ENCODE measurements at places on chromosomes 3 and 15. TPM values are rescaled to one million over a fixed set of nuclear protein-coding genes. Genes with fewer than 3 reads are reported as not detected.

GRCh38 chr3:191296041-191296541, 33.1 kb upstream of the CCDC50 start:
- no peak overlapping the region for H3K4me3 ChIP-seq
- no peak overlapping the region for H3K27ac ChIP-seq
- no peaks in the 10 kb centered on the region for H3K4me1 ChIP-seq
- no peaks in the 10 kb centered on the region for H3K27me3 ChIP-seq

DNA sequence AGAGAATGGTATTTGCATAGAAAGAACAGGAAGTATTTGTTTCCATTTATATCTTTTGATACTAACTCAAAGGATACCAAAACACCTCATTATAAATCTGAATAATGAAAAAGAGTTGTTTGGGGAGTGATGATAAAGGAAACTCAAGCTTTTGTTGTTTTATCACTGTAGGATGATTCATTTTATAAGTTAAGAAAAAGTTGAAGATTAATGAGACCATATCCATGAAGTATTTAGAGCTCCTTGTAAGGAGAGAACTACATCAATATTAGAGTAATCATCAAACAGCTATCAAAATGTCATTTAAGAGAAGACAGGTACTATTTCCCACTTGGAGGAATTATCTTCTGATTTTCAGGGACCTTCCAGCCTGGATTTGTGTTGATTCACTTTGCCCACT, 92.5 kb downstream of the EPHB1 start:
- no peaks in the 10 kb centered on the region for H3K36me3 ChIP-seq
- no peaks in the 10 kb centered on the region for H3K4me1 ChIP-seq
- no peak for DNase-seq
- no peak overlapping the region for H3K4me3 ChIP-seq
- H3K27ac ChIP-seq: no peak overlapping the region

GRCh38 chr3:188240189-188240981, 86.4 kb downstream of the LPP start:
- peaks cover 16% of the 10 kb centered on the region for H3K4me1 ChIP-seq
- peak overlapping the region; percentile 73 for H3K27ac ChIP-seq
- no peaks in the 10 kb centered on the region for H3K27me3 ChIP-seq
- H3K4me3 ChIP-seq: no peak overlapping the region
- no peak for DNase-seq

GRCh38 chr3:177498037-177498857, 301.0 kb upstream of the TBL1XR1 start:
- H3K4me1 ChIP-seq: no peaks in the 10 kb centered on the region
- no peak overlapping the region for H3K4me3 ChIP-seq
- no peaks in the 10 kb centered on the region for H3K27me3 ChIP-seq
- H3K36me3 ChIP-seq: no peaks in the 10 kb centered on the region
- DNase-seq: no peak

GRCh38 chr3:192863091-192863420, 54.6 kb downstream of the MB21D2 start:
- H3K4me1 ChIP-seq: peaks cover 25% of the 10 kb centered on the region
- H3K4me3 ChIP-seq: no peak overlapping the region
- no peak overlapping the region for H3K27ac ChIP-seq
- no peak for DNase-seq

DNA sequence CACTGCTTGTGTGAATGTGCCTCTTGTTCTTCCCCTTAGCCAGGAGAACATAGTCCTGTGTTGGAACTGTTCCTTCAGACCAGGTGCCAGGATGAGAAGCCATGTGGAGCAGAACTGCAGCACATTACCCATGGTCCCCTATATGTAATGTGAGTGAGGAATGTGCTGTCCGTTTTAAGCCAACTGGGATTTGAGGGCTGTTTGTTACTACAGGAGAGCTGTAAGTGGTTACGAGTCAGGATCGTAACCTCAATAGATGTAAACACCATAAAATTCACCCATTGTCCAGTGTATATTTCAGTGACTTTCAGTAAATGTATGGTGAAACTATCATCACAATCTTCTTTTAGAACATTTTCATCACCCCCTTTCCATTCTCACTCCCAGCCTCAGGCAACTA, 10.1 kb upstream of the SCAP start:
- H3K4me3 ChIP-seq: no peak overlapping the region
- no peaks in the 10 kb centered on the region for H3K27me3 ChIP-seq
- no peak overlapping the region for H3K27ac ChIP-seq
- DNase-seq: no peak

- H3K36me3 ChIP-seq: no peaks in the 10 kb centered on the region
- H3K4me1 ChIP-seq: no peaks in the 10 kb centered on the region
- no peak overlapping the region for H3K27ac ChIP-seq
- DNase-seq: no peak
- no peaks in the 10 kb centered on the region for H3K27me3 ChIP-seq
- H3K4me3 ChIP-seq: no peak overlapping the region
Measured at GRCh38 chr3:48320996-48321395, 12.5 kb downstream of the SPINK8 start.

DNA sequence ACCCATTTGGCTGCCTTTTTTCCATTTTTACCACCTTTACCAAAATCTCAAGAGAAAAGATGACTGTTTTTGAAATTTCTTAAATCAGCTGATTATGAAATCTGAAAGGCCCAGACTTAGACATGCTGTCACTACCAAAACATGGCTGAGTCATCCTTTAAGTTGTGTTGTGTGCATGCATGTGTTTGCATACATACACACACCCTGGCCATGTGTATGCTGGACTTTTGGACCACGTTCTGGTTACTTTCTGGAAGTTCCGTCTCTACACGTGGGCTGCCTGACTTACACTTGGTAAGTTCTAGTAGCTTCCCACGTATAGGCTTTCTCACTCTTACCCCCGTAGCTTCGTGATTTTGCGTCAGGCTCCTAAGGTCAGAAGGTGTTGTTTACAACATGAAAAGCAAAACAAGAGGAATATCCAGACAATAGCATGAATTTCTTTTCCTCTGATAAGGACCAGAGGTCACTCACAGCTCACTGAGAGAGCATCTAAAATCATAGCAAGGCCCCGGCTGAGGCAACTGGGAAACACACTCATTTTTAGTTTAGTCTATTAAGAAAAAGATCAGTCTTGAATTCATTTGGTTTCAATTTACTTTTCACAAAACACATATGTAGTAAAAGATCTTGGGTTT, 62.4 kb downstream of the COL8A1 start:
- no peaks in the 10 kb centered on the region for H3K27me3 ChIP-seq
- H3K36me3 ChIP-seq: no peaks in the 10 kb centered on the region
- no peak for DNase-seq
- peaks cover 11% of the 10 kb centered on the region for H3K4me1 ChIP-seq

DNA sequence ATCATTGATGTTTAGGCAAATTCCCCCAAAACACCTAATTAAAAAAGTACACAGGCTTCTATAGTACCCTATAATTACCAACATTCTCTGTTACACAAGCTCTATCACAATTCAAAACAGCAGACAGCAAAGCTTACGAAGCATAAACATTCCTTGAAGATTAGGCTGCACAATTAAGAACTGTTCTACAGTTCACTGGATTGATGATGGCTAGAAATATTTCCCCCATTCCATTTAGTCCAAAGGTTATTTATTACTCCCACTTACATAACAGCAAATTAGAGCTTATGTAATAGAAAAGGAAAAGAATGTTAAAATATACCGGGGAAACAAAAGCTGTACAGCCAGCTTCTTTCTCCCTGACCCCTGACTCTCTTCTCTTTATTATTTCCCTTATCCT, 49.3 kb downstream of the UACA start:
- peak overlapping the region; percentile 1 for H3K4me3 ChIP-seq
- no peak overlapping the region for H3K27ac ChIP-seq
- H3K36me3 ChIP-seq: no peaks in the 10 kb centered on the region
- H3K4me1 ChIP-seq: peaks cover 59% of the 10 kb centered on the region
- no peaks in the 10 kb centered on the region for H3K27me3 ChIP-seq

DNA sequence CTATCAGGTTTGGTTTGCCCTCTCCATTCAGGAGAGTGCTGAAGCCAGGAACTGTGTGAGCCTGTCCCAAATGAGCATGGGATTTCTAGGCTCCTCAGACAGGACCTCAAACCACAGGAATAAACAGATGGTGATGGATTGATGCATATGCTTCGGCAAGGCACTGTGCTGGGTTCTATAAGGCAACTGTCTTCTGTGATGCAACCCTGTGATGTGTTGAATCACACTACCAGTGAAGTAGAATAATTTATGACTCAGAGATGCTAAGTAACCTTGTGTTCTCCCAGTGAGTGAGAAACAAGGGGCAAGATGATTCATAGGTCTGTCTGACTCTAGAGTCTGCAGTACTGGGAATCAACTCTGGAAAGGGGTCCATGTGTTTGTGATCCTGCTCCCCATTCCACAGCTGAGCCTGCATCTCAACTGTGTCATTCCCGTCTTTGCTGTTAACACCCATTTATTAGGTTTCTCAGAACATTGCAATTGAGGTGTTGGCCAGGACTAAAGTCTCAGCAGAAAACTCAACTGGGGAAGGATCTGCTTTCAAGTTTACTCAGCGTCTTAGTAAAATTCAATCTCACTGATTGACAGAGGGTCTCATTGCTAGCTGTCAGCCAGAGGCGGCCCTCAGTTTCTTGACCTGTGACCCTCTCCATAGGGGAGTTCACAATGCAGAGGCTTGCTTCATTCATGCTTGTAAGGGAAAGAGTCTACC, 510.1 kb upstream of the CFAP20DC start:
- no peak overlapping the region for H3K27ac ChIP-seq
- H3K4me3 ChIP-seq: no peak overlapping the region
- no peaks in the 10 kb centered on the region for H3K27me3 ChIP-seq
- H3K36me3 ChIP-seq: no peaks in the 10 kb centered on the region
- no peaks in the 10 kb centered on the region for H3K4me1 ChIP-seq

DNA sequence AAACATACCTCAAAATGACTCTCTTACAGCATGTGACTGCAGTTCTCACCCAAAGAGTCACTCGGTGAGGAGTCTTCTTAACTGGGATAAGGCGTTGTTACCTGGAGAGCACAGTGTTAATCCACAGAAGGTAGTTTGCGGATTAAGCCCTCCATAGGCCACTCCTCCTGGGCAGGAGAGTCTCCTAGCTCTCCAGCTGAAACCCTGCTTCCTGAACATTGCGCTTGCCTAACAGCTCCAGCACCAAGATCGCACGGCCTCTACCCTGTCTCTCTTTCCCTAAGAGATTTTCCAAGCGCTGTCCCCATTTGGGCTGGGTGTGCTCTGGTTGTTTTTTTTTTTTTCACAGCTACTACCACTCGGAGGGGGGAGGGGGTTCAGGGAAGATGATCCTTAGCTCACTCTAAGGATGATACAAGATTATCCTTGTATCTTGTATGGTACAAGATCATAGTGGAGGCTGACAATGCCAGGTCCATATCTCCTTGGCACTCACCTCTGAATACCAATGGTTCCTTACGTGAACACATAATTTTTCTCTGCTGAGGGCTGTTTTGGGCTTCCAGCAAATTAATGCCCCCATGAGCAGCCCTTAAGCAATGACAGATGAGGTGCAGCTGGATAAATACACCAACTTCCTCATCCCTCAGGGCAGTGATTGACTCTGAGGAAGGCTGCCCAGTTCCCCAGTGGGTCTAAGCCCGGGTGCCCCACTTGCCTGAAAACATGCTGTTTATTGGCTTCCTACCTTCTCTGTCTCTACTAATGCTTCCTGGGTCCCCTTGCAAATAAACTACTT, 185.2 kb upstream of the TSC22D2 start:
- no peak for DNase-seq
- no peaks in the 10 kb centered on the region for H3K36me3 ChIP-seq
- H3K27me3 ChIP-seq: no peaks in the 10 kb centered on the region
- no peak overlapping the region for H3K27ac ChIP-seq

DNA sequence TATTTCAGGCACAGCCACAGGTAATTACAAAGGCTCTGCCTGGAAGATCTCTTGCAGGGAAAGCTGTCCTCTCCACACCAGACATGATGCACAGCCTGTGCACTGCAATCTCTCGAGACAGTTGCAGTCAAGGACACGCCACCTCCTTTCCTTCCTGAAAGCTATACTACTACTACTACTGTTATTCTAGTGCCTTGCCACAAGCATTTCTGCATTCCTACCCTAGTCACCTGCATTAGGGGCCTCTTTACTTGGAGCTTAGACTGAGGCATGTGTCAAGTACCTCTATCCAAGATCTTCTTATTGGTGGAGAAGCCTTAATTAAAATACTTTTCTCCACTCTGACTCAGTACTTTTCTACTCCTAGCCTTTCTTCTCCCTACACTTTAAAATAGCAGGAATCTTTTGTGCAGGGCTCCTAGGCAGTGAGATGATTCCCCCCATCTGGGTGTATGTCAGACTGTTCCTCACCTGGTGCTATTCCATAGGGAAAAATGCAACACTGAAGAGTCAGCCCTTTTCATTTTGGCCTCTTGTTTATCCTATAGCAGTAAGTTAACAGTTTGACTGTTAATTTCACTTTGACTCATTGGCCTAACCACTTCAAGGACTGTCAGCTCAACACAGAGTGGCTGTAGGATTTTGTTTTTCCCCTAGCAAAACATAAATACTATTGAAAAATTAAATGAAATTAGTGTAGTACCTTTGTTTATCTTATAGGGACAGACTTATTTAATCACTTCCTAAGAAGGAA, 78.9 kb downstream of the ESYT3 start:
- no peak for DNase-seq
- H3K36me3 ChIP-seq: peaks cover 12% of the 10 kb centered on the region
- H3K27ac ChIP-seq: no peak overlapping the region

GRCh38 chr15:63465104-63465503, 39.3 kb upstream of the USP3 start:
- no peaks in the 10 kb centered on the region for H3K36me3 ChIP-seq
- no peaks in the 10 kb centered on the region for H3K27me3 ChIP-seq
- no peaks in the 10 kb centered on the region for H3K4me1 ChIP-seq
- H3K27ac ChIP-seq: no peak overlapping the region
- H3K4me3 ChIP-seq: no peak overlapping the region

GRCh38 chr15:47412802-47413201, 304.5 kb upstream of the SEMA6D start:
- peaks cover 16% of the 10 kb centered on the region for H3K4me1 ChIP-seq
- no peaks in the 10 kb centered on the region for H3K36me3 ChIP-seq
- H3K27ac ChIP-seq: no peak overlapping the region
- H3K27me3 ChIP-seq: no peaks in the 10 kb centered on the region
- DNase-seq: no peak

DNA sequence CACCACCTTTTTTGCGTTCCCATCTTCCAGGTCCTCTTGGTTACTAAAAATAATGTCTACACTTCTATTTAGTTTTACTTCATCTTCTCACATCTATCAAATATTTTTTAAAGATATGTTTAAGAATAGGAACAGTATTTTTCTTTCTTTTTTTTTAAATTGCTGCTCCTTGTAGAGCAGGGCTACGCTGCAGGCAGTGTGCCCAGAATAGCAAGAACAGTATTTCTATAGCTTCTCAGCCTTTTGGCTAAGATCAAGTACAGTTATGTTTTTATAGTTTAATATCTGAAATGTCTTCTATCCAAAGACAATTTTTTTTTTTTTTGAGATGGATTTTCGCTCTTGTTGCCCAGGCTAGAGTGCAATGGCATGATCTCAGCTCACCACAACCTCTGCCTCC, 73.0 kb downstream of the MYO9A start:
- H3K27ac ChIP-seq: no peak overlapping the region
- DNase-seq: no peak
- peaks cover 25% of the 10 kb centered on the region for H3K36me3 ChIP-seq
- H3K4me1 ChIP-seq: no peaks in the 10 kb centered on the region

- no peaks in the 10 kb centered on the region for H3K27me3 ChIP-seq
- no peak overlapping the region for H3K4me3 ChIP-seq
- no peak for DNase-seq
- H3K27ac ChIP-seq: no peak overlapping the region
Measured at GRCh38 chr3:48451270-48451669, 4.7 kb downstream of the ATRIP start.

- DNase-seq: no peak
- H3K4me1 ChIP-seq: no peaks in the 10 kb centered on the region
- no peaks in the 10 kb centered on the region for H3K27me3 ChIP-seq
- H3K27ac ChIP-seq: no peak overlapping the region
Measured at GRCh38 chr3:109050591-109051167, 67.3 kb downstream of the MORC1 start.

The CYP8B1 gene
- total RNA-seq: not detected

The IGDCC3 gene
- total RNA-seq: not detected

The TAGLN3 gene
- total RNA-seq: 0.95 TPM

The GP5 gene
- total RNA-seq: not detected

The GRK7 gene
- not detected for total RNA-seq

The SLC12A8 gene
- total RNA-seq: not detected
